Thoracic aorta (tissue), 2 donors: ENCODE measurements at places on chromosomes 1 and 21. TPM values are rescaled to one million over a fixed set of nuclear protein-coding genes. Genes with fewer than 3 reads are reported as not detected.

Gene OR2T33
- total RNA-seq: not detected

- H3K36me3 ChIP-seq: peaks cover 18% of the 10 kb centered on the region
- no peaks in the 10 kb centered on the region for H3K27me3 ChIP-seq
- no peak overlapping the region for H3K27ac ChIP-seq
- no peak overlapping the region for H3K4me3 ChIP-seq
- no peak for DNase-seq
These were observed 7.8 kb upstream of the HTR6 start for GRCh38 chr1:19656780-19657466.

GRCh38 chr1:233656687-233657086 lies 42.8 kb downstream of the KCNK1 start:
- H3K36me3 ChIP-seq: no peaks in the 10 kb centered on the region
- no peak overlapping the region for H3K27ac ChIP-seq
- H3K27me3 ChIP-seq: no peaks in the 10 kb centered on the region
- no peak overlapping the region for H3K4me3 ChIP-seq
- DNase-seq: no peak
- no peaks in the 10 kb centered on the region for H3K4me1 ChIP-seq

DNA sequence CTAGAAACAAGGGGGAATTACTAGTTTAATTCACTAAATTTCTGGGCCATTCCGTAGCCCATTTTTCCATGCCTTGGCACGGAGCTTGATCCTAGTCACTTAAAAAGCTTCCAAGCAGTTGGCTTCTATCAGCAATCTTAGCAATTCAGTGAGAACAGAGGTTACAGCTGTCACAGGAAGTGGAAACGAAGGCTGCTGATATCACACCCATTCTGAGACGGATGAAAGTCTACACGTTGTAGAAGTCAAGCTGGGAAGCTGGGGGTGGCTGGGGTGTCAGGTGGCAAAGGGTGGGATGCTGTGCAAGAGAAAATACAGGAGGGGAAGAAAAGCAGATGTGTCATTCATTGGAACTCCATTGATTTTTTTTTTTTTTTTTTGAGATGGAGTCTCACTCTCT lies 11.8 kb upstream of the STMN1 start:
- no peak overlapping the region for H3K4me3 ChIP-seq
- peaks cover 12% of the 10 kb centered on the region for H3K4me1 ChIP-seq
- no peaks in the 10 kb centered on the region for H3K36me3 ChIP-seq
- DNase-seq: no peak
- H3K27ac ChIP-seq: no peak overlapping the region

DNA sequence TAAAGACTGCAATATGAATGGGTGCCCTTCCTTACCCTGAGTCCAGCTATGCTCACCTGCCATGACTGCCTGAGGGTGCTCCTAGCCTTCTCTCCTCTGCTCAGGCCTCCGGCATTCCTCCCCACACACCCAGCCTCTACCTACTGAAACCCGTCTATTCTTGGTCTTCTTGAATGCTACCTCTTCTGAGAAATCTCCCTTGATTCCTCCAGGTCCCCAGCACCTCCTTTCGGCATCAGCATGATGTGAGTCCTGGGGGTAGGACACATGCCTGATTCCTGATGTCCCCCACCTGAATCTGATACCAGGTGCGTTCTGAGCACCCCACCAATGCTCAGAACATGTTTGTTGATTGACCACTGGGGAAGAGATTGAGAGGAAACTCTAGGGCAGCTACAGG lies 8.6 kb downstream of the LDLRAD1 start:
- no peaks in the 10 kb centered on the region for H3K27me3 ChIP-seq
- no peak for DNase-seq
- no peak overlapping the region for H3K4me3 ChIP-seq
- no peak overlapping the region for H3K27ac ChIP-seq
- H3K36me3 ChIP-seq: no peaks in the 10 kb centered on the region
- H3K4me1 ChIP-seq: no peaks in the 10 kb centered on the region

DNA sequence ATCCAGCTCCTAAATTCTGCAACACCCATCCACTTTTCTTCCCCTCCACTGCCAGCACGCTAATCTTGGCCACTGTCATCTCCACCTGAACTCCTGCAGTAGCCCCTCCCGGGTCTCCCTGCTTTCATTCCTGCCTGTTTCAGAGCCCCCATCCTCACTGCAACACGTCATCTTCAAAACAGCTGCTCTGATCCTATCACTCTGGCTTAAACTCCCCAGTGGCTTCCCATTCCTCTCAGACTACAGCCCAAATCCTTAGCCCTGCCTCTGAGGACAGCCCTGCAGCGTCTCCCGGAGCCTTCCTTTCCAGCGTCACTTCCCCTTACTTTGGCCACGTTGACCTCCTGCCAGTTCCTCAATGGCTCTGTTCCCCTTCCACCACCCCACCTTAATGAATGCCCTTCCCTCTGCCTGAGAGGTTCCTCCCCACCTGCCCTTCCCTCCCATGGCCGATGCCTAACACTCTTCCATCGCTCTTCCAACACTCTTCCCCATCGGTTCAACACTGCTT lies 22.9 kb upstream of the IFNAR2 start:
- H3K27ac ChIP-seq: no peak overlapping the region
- no peaks in the 10 kb centered on the region for H3K36me3 ChIP-seq
- no peak for DNase-seq
- H3K4me3 ChIP-seq: no peak overlapping the region

GRCh38 chr1:182600036-182600713 lies 4.0 kb downstream of the RGS16 start:
- H3K27ac ChIP-seq: no peak overlapping the region

GRCh38 chr1:225152061-225152460 lies 222.6 kb downstream of the DNAH14 start:
- no peaks in the 10 kb centered on the region for H3K27me3 ChIP-seq
- DNase-seq: no peak
- no peak overlapping the region for H3K27ac ChIP-seq
- no peak overlapping the region for H3K4me3 ChIP-seq

Gene RGS5
- total RNA-seq: 1,385 TPM
